ENCODE measurements at places on chromosomes 7 and 10.

DNA sequence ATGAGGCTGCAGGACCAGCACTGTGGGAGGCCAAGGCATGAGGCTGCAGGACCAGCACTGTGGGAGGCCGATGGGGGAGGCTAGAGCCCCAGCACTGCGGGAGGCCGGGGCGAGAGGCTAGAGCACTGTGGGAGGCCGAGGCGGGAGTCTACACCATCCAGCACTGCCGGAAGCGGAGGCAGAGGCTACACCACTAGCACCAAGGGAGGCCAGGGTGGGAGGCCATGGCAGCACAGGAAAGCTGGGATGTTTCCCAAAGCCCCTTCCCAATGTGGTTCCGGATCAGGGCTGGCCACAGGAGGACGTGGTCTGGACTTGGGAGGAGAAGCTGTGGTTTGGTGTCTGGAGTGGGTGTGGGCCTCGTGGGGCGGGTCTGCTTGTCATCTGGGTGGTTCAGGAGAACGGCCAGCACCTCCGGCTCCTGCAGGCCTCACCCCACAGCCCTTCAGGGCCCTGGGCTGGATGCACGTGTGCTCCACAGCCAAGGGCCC lies 43.6 kb downstream of the PDGFA start:
- DNase-seq: no peak

GRCh38 chr7:134891696-134892678 lies 94.3 kb upstream of the AGBL3 start:
- no peak for DNase-seq

DNA sequence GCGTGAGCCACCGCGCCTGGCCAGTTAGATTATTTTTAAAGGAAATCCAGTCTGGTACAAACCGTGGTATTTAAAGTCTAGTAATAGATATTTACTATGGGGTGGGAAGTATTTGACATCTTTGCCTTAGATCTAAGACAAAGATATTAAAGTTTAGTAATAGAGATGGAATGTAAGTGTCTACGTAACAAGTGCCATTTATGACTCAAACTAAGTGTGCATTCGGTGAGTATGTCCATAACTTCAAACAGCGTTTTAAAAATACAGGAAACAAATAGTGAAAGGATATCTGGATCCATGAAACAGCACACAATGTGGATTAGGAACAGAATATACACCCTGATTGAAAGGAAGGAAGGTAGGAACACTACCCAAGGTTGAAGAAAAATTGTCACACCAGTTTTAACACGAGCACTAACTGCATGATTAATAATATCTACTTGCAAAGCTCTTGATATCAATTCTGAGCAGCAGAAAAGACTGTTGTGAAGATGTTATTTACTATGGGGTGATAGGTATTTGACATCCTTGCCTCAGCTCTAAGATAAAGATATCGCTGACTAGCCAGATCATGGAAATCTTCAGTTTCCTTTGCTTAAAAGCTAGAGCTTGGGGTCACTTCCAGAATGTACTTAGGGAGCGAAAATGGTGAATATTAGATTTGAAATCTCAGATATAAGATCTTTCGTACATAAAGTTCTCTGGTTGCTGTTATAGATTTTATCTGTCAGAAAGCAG lies 48.7 kb downstream of the EPC1 start:
- DNase-seq: no peak

DNA sequence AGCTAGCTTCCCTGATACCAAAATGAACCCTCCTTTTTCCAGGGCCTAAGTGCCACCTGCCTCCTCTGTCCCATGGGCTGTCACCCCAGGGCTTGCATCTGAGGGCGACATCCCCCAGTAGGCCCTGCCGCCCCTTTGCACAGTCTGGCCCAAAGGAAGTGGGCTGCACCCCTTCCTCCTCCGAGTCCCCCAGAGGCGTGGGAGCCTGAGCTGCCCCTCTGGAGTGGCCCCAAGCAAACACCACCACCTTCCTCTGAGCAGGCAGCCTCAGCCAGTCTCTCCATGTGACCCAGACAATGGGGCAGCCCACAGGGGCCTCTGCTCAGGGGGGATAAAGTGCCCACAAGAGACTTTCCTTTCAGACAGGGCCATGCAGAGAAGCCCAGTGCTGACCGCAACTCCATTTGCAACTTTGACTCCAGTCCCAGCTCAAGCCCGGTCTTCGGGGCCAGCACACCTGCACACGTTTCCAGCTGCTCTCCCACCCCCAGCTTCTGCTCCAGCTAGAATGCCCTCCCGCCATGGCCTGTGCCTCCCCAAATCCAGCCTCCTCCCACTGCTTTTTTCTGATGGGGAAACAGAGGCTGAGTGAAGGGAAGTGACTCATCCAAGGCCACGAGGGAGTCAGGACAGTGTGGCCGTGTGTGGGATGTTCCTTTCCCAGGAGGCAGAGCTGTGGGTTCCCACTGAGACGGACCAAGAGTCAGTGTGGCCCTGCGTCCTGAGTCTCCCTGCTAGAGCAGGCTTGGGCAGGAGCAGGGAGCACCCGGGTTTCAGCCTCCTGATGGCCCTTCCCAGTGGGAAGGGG lies 111.9 kb downstream of the ZMIZ1 start:
- DNase-seq: no peak
